ENCODE measurements at places on chromosomes 16 and 17.

DNA sequence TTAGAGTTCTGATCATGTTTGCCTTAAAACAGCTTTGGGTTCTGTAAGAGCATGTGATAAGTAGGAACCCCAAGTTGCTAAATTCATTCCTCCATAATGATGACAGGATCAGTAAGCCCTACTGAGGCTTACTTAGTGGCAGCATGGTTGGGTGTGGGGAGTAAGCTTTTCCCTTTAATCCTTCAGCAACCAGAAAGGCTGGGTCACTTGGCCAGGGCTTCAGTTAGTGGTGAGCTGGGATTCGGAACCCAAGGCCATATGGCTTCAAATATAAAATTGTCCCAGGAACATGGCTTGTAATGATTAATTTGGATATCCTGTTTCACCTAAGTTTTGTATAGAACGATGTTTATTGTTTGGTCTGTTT, 850 bp downstream of the GINS3 start:
- no peak for DNase-seq

DNA sequence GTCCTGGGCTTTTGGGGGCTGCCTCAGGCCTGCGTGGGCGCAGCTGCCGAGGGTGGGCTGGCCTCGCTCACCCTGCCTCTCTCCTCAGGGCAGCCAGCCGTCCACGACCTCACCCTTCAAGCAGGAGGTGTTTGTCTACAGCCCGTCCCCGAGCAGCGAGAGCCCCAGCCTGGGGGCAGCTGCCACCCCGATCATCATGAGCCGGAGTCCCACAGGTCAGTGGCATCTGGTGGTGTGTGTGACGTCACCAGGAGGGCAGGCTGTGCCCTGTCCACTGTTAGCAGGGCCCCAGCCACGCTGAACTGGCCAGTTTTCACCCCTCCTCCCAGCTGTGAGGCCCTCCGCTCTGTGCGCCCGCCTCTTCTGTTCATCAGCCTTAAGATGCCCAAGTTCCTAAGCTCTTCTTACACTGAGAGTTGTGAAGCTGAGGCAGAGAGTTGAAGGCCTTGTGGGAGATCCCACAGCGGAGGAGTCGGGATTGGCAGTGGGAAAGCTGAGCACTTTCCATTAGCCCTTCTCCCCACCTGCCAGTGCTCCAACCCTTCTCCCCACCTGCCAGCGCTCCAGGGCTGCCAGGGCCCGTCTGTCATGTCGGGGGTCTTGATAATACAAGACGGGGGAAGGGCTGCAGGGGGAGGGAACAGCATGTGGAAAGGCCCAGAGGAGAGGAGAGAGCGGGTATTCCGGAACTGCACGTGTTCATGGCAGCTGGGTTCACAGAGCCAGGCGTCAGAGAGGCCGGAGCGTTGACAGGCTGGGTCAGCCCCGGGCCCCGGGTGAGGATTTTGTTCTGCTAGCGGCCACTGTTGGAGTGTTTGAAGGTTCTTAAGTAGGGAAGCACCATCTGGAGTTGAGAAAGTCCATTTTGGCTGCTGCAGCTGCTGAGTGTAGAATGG, 36.3 kb downstream of the OR1D5 start:
- DNase-seq = no peak

DNA sequence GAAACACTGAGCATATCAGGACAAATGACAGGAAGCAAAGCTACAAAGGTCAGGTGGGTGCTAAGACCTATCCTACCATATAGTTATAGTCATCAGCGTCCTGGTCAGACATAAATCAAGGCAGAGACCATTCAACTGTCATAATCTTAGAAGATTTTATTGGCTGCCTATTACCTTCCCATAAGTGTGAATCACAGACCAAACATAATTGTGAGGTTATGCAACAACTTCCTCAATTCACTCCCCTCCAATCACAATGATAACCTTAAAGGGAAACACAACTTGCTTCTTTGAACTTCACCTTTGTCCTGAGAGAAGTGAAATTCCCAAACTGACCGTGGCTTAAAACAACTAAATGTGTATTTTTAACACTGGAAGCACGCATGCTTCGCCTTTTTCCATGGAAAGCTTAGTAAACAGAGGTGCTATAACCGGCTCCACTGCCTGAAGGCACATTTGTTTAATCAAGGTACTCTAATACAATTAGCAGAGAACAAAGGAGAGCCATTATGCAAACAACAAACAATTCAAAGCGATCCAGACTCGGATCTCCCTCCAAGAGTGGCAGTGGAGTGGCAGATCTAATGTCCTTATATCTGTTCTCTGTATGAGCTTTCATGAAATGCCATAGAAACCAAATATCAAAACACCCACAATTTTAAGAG, 84.9 kb downstream of the TMEM114 start:
- DNase-seq = no peak

GRCh38 chr17:77888242-77889134, 70.0 kb upstream of the TNRC6C start:
- DNase-seq = no peak

Data from NCI-H1436 treated with DMSO at 0.1 percent for 48 hours (cell line).